HEK293T (cell line): ENCODE measurements at places on chromosomes 16 and 17.

DNA sequence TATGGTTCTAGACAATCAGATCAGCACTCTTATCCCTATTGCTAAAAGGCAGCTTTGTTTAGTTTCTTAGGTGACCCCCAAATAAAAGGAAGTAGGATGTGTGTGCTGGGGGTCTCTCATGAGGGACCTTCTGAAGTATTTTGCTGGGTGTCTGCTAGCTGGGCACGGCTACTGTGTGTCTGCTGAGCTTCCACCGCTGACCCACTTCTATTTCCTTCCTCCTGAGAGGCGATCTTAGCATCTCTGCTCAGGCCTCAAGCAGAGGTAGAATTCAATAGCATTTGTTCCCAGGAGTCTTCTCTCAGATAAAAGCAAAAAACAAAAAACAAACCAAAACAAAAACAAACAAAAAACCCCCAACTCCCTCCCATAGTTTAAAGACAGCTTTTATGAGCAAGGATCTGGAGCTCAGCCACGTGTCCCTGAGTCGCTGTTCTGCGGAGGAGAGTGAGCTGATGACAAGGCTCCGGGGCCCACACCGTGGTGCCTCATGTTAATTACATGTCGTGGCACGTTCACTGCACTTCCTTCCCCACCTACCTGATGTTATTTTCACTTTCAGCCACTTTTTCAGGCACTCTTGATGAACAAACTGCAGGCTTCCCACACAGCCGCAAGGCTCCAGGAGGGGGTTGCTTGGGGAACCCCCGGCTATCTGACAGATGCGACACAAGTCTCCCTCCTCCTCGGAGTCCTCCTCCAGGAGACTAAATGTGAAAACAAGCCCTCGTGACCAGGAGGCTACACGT lies 83.5 kb downstream of the MARCHF10 start:
- DNase-seq, result no peak

- DNase-seq, result no peak
Observed at GRCh38 chr16:31428638-31429247, 583 bp upstream of the COX6A2 start.

DNA sequence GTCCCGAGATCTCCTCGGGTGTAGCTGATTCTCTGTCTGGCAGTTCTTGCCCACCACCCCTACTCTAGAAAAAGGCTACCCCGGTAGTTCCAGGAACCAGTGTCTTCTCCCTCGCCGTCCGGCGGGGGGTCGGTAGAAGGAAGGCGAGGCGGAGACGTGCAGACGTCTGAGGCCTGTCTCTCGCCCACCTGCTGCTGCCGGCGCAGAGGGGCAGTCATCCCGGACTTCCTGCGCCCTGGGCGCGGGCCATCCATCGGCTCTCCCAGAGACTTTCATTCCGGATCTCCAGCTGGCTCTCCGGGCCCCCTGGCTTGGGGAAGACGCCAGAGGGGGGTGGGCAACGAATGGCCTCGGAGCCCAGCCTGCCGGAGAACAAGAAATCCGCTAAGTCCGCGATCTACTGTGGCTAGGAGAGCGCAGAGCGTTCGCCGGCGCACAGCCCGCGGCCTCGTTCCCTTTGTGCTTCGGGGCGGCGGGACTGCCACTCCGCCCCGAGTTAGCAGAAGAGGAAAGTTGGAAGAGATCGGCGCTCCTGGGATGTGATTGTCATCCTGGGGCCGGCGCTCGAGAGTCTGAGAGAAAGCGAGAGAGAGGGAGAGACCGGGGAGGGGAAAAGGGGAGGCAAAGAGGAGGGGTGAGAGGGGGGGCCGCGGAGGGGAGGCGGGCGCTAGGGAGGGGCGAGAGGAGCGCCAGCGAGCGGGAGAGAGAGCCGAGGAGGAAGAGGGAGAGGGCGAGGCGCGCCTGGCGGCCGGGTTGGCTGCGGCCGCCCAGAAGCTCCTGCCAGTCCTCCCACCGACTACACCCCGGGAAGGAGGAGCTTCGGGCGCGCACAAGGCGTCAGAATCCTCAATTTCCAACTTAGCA lies at the start of gene IRX5:
TSS of gene IRX5 (plus strand) at position 861 of the 864 bp plus-strand sequence. CDS start 334 bp downstream, outside the sequence.
- DNase-seq, result peak; percentile 80

DNA sequence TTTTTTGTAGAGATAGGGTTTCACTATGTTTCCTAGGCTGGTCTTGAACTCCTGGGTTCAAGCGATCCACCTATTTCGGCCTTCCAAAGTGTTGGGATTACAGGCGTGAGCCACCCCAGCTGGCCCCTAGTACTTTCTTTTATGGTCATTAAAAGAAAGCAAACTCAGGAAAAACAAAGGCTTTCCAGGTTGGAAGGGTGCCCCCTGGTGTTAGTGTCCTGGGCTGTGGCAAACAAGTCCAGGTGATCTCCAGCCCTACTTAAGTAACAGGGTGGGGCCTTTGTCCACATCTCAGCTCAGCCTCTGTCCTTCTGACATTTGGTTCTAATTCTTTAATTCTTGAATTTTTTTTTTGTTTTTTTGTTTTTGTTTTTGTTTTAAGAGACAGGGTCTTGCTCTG lies 6.9 kb downstream of the IGFBP4 start:
- peak; percentile 27 for DNase-seq

DNA sequence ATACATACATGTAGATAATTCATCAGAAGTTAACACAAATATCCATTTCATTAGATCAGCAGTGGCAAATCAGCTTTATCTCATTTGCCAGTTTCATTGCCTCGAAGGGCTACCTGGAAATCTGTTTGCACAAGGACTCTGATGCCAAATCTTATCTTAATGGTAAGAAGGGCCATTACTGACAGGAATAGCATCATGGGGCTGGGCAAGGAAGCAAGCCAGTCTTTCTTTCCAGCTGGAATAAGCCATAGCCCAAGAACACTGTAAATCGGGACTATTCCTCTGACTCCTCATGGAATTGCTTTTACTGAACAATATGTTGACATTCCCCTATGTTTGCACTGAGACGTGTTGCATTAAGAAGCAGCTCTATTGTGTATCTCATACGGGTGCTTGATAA lies 101.4 kb upstream of the CLEC3A start:
- no peak for DNase-seq

GRCh38 chr16:11073407-11073999 lies 129.1 kb downstream of the CLEC16A start:
- DNase-seq, result no peak

GRCh38 chr17:69367298-69367697 lies 40.4 kb upstream of the ABCA5 start:
- no peak for DNase-seq
